ENCODE measurements at places on chromosomes 4 and X.

DNA sequence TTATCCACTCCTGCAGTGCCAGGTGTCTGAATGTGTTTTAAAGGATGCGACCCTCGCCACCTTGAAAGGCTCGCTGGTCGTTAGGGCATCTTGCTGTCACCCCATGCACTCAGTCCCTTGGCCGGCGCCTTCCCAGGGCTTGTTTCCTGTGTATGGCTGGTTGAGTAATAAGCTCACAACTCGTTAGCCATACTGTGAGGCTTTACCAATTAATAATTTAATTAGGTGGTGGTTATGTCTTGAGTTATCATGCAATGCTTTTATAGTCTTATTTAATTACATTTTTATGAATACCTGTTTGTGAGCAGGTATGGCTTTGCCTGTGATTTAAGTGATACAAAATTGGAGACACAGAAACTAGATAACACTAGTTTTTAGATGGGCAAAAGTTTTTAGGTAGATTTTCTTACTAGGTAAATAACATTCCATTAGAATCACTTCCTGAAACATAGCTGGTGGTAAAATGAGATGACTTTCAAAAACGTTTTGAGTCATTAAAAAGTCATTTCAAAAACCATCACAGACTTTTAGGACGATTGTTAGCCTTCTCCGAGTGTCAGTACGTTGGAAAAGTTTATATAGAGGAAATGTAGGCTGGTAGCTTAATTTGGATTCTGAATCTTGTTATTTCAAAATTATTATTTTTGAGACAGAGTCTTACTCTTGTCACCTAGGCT, 18.2 kb downstream of the PTTG2 start:
- peak; percentile 54 for DNase-seq

- no peak for DNase-seq
Measured at GRCh38 chr4:184019076-184019475, 114.0 kb downstream of the STOX2 start.

- DNase-seq: no peak
Measured at GRCh38 chrX:15204130-15204751, 65.6 kb downstream of the ASB9 start.

- no peak for DNase-seq
Measured at GRCh38 chr4:53706422-53707032, 115.2 kb upstream of the LNX1 start.

DNA sequence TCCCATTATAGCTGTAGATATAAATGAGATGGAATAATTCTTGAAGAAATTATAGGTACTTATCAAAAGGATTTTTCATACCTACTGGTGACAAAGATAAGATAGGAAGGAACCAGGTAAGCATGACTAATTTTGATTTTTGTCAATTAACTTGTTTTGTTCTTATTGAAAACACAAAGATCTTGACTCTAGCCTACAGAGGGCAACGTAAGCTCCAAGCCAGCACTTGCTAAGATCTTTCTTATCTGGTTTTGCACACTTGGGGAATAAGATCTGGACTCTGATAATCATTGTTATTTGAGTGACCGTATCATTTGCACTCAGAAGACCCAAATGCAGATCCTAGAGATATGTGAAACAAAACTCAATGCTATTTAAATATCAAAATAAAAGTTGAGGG, 223.4 kb downstream of the VEGFC start:
- no peak for DNase-seq

DNA sequence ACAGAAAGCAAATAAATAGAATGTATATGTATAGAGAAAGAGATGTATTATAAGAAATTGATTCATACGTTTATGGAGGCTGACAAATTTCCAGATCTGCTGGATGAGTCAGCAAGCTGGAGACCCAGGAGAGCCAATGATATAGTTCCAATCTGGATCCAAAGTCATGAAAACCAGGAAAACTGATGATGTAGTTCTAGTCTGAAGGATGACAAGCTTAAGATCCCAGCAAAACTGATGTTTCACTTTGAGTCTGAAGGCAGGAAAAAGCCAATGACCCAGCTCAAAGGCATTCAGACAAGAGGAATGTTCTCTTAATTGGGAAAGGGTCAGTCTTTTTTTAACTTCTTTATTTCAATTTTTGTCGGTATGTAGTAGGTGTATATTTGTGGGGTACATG, 102.6 kb downstream of the LHFPL1 start:
- no peak for DNase-seq

GRCh38 chr4:25368315-25368714, 8.7 kb upstream of the ANAPC4 start:
- no peak for DNase-seq

DNA sequence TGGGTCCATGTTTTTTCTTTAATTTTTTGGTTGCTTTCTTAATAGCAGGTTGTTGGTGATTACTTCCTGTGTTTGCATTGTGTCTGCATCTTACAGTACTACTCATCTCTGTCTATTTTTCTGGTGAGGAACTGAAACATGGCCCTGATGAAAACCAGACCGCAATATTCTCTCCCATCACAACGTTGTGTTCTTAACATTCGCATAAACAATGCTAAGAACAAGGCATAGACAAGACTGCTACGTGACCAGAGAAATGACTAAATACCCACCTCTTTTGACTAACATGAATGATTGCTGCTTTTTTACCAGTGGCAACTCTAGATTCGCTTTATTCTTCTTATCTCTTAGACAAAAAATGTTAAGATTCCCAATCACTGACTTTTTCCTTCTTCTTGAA, 179.1 kb downstream of the GC start:
- DNase-seq: no peak

DNA sequence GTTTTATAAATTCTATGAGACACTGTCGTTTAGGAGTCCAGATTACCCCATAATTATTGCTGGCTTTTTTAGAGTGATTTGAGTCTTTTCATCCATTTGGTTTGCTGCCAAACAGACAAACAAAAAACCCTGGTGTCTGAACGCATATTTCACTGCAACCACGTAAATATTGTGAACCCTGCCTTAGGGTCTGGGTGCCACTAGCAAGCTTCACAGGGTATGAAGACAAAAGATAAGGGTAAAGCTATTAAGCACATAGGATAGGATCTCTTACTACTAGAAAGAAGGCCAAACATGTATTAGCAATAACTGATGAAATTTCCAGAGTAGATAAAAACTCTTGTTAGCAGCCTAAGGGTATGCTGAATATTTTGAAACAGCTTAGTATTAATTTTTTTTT, 143.3 kb downstream of the BANK1 start:
- DNase-seq: no peak

DNA sequence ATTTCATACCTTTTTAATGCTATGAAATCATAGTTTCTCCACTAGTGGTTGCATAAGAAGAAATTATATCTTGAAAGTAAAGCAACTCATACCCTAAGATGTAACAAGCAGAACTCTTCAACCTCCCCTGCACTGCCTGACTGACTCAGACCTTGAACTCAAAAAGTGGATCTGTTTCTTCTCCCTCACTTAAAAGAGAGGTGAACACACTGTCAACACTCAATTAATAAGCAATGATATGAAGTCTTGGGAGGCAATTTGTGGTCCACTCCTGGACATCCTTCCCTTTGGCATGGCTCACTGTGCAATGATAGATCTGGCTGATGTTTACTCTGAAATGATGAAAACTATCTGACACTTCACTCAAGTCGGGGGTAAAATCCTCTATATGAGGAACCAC, 282.0 kb upstream of the DKK2 start:
- DNase-seq: no peak

Measured in transverse colon (tissue), 4 donors.